ENCODE measurements at places on chromosomes 6 and 20.

DNA sequence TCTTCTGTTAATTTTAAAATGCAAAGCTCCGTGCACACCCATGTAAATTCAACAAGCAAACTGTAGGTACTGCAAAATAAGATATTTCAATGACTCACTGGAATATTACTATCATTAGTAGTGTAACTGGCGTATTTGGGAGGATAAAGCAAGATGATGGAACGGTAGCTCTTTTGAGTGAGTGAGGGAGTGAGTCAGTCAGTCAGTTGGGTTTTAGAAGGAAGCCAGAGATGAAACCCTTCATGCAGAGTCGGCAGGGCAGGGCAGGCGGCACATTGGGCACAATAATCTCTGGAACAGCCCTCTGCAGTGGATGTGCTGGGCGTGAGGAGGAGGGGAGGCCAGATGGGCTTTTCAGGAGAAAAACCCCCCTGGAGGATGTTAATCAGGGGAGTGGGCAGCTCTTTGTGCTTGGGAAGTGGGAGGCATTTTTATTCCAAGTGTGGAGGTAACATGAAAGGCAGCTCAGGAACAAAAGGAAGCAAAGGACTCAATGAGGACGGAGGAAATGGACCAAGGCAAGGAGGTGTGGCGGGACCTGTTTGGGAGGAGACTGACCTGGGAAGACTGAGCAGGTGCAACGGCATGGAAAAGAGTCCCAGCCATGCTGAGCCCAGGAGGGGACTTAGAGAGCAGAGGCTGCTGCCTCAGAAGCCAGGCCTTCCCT lies 171.2 kb downstream of the ZDHHC14 start:
- DNase-seq, result no peak

DNA sequence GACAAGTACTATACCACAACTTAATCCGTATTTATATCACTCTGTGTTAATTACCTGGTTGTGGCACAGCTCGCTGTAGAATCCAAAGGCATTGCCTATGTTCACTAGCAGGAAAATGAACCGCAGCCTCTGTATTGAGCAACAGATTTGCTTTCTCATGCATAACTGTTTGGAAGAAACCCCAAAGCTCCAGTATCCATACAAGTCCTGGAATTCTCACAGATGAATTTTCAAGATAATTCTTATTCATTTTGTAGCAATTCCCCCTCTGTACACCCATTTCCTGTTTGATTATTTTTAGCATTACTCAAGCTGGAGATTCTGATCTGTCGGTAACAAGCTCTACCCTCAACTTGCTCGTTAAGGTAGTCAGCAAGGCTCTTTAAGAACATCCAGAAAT lies 63.5 kb downstream of the STMND1 start:
- DNase-seq, result no peak

DNA sequence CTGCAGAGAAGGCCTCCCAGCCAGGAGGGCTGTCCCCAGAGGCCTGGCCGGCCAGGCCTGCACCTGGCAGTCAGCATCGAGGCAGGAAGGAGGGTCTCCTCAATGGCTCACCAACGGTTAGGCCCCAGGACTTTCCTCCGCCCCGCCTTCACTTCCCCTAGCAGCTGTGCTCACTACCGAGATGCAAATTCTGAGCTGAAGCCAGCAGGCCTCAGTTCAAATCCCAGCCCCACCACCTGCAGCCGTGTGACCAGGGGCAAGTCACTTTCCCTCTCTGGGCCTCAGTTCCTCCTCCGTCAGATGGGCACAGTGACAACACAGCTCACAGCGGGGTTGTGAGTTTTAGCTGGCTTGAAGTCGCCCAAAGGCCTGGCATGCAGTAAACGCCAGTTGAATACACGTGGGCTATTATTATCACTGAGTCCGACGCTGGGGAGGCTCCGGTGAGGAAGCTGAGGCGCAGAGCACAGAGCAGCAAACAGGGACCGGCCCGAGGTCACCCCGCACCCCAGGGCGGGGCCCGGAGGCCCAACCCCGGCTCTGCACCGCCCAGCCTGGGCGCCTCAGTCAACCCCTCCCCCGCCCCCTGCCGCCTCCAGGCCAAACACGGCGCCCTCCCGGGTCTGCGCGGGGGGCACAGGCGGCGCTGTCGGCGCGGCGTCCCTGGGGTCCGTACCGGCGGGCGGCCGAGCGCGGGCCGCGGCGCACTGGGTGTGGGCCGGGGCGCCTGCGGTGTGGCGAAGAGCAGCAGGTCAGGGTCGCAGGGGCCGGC lies 671 bp downstream of the E2F1 start:
- peak; percentile 68 for DNase-seq

- DNase-seq, result no peak
These were observed 2.3 kb downstream of the THBS2 start for GRCh38 chr6:169251371-169251802.

Measured in activated CD4-positive, alpha-beta T cell treated with anti-CD3 and anti-CD28 coated beads, Interleukin-2, amount 10 ng/mL, durations not matched to agents 7 days and 5 days (primary cell).